Right atrium auricular region (tissue), 2 donors: ENCODE measurements at places on chromosomes 3 and 15. TPM values are rescaled to one million over a fixed set of nuclear protein-coding genes. Genes with fewer than 3 reads are reported as not detected.

Gene GABRB3
- total RNA-seq = 20.9 TPM

Gene CP
- total RNA-seq = 6.8 TPM

Gene MST1R
- total RNA-seq = 4.2 TPM

Gene ROPN1
- not detected for total RNA-seq

Gene GOLGA6D
- total RNA-seq = not detected

Gene TGM4
- total RNA-seq = not detected

Gene PIF1
- 0.56 TPM for total RNA-seq

Gene ONECUT1
- total RNA-seq = not detected

DNA sequence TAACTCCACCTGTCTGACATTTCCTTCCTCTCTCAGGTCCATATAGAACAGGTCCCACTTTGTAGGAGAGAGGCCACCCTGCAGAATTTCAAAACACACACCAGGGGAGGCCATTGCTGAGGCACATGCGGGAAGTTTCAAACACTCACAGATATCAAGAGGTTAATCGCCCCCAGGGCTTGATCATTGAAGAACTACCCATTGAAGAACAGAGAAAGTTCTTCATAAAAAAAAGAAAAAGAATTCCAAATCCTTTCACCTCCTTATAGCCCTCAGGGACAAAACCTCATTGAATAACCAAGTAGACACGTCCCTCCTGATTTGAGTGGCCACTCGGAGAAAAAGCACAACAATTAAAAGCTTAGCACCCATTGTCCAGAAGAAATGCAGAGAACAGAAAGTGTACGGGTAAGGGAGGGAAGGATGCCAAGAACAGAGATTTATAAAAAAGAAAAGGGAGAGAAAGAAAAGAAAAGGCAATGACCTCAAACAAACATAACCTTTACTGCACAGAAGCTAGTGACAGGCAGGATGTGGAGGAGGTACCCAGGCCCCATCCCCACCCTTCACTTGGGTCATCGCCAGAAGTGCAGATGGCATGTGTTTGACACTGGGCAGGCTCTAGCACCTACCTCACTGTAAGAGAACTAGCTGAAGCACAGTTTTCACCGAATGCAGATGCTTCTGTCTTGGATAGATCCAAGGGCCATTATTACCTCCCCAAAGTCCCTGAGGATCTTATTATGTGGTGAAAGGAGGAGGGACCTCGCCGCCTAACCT lies 112.3 kb upstream of the HES1 start:
- DNase-seq = no peak

- no peak for DNase-seq
Measured at GRCh38 chr3:27097182-27097581, 272.0 kb downstream of the NEK10 start.

DNA sequence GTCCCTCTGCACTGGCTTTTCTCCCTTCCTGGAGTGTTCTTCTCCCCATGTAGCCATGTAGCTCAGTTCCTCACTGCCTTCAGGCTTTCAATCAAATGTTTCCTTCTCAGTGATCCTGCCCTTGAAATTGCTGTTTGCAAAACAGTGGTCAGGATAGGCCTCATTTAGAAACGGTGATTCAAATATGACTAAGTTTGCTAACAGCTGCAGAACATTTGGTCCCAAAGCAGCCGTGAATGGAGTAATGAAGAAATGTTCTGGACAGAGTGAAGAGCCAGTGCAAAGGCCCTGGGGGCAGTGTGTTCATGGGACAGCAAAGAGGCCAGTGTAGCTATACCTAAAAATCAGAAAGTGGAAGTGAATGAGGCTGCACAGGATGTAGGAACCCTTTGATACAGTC lies 223.4 kb downstream of the FEZF2 start:
- DNase-seq = no peak

- DNase-seq = no peak
Measured at GRCh38 chr3:11275926-11276325, 3.7 kb downstream of the ATG7 start.

- DNase-seq = no peak
Measured at GRCh38 chr3:115851571-115851970, 228.3 kb downstream of the GAP43 start.

GRCh38 chr3:98764472-98764884 lies 1.3 kb downstream of the ST3GAL6 start:
- no peak for DNase-seq

DNA sequence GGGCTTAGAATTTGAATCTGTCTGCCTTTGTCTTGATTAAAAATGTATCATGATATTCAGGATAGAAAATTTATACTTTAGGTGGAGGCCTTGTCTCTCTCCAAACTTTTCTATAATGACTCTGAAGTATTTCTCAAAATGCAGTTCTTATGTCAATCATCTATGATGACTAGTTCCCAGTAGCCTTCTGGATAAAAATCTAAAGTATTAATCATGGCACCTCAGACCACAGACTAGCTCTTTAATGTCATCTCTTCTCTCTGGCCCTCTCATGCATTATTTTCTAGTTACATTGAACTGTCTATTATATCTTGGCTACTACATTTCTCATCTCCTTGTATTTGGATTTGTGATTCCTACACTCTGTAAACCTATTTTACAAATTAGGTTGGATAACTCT lies 96.9 kb downstream of the ZPLD1 start:
- DNase-seq = no peak

DNA sequence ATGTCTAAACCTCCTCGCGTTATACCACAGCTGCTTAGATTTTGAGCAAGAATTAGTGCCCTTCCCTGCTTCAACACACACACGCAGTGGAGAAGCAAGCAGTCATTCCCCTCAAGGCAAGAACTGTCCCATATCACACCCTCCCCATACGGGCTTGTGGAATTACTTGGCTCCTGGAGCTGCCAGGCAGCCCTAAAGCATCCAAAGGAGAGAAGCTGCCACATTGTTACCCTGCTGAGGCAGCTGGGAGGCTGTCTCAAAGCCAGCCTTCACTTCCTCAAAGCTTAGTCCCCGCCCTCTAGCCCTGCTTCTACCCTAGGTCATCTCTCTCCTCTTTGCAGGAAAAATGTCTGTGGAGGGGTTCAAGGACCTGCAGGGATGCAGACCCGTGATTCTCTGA lies 153.4 kb downstream of the RORA start:
- no peak for DNase-seq

DNA sequence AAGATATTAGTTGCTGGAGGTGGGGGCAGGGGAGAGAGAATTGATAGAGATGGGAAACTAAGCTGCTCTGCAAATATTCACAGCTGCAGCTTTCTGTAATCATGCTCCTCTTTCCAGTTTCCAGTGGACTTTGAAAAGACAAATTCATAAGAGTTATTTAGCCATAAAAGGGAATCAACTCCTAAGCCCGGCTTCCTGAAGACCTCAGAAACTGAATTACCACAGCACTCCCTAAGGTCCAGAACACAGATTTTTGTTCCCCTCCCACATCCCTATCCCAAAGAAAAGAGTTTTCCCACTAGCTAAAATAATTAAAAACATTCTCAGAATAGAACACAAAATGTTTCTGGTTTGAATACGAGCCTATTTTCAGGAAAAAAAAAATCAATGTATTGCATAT lies 871.8 kb upstream of the NR2F2 start:
- DNase-seq = no peak

DNA sequence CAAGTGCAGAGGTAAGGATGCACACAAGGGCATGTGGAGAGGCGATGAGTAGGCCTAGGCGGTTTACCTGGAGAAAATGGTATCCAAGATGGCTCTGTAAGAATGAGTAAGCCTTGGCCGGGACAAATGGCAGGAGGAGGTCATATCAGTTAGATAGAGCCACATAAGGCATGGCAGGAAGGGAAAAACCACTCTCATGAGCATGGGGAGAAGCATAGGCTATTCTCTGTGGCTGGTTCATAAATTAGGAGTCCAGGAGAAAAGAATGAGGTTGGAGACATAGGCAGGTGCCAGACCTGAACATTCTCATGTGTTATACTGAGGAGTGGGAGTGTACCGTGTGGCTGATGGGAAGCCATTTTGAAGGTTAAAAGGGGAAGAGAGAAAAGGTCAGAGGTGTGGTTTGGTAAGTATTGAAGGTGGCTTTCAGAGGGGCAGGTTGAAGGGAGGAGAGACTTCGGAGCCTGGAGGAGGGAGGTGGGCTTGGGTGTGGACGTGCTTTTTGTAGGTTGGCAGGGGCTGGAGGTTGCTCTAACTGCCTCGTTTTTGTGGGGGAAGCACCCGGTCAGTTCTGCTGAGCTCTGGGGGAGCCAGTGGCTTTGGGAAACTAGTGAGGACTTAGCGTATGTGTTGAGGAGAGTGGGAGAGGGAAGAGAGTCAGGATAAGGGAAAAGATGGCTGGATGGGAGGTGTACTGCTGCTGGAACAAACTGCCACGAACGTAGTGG lies 4.6 kb upstream of the FAM43A start:
- DNase-seq = peak; percentile 7

GRCh38 chr3:114538211-114538610 lies 244.4 kb downstream of the TIGIT start:
- no peak for DNase-seq

DNA sequence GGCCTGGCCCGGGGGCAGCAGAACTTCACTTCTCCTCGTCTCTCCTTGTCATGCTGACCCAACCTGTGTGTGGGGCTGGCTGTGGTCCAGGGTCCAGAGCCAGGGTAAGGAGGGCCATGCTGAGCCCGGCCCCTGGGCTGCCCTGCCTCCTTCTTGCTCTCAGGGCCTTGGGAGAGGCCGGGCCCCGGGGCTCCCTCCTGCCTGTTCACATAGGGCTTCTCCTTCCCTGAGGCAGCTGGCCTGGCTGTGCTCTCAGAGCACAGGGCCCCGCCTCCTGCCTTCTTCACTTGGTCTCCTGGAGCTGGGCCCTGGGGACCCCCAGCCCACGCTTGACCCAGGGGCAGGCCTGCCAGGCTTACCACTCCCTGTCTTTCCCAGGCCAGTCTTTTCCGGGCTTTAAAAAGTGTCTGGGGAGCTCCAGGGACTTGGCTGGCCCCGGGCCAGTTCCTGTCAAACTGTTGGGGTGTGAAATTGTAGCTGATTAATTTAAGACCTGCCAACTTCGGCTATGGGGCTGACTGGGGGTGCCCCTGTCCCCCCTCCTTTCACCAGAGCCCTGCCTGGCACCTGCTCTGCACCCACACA lies 11.8 kb downstream of the PLXNA1 start:
- DNase-seq = no peak

DNA sequence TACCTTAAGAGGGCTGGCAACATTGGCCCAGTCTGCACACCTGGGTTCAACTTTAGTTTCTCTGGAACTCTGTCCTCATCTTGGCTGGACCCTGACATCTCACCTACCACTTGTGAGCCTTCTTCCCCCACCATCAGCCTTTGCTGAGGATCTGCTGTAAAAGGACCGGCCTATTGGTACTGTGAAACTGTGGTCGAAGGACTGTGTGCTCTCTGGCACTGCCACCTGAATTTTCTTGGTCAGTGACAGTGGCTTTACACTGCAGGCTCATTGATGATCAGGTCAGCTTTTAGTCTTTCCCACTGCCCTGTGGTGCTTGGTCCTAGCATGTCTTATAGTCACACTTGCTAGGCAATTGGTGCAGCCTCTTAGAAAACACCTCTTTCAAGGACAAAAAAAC lies 86.9 kb downstream of the PEX5L start:
- DNase-seq = no peak

DNA sequence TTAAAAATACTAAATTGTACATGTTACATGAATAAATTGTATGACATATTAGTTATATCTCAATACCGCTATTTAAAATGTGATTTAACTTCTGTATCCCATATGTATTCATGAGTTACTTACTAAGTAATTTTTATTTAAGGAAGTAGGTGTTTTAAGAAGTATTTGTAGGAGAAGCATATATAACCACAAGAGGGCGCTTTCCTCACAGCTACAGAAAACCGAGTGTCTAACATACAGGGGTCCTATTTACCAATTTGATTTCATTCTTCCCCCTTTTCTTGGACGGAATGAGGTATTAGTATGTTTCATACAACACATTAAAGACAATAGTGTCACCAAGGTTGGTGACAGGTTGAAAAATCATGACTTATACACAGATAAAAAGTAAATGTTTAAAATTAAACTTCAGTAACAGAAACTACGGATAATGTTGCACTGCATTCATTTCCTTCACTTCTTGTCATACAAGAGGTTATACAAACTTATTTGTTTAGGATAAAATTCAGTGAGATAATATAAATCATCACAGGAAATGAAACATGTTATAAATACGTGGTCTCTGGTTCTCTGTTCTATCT lies 253.6 kb downstream of the MAGI1 start:
- no peak for DNase-seq

GRCh38 chr3:117726776-117727175 lies 1017.2 kb downstream of the TUSC7 start:
- DNase-seq = no peak

- DNase-seq = no peak
Measured at GRCh38 chr3:169266351-169266750, 397.2 kb downstream of the MECOM start.

DNA sequence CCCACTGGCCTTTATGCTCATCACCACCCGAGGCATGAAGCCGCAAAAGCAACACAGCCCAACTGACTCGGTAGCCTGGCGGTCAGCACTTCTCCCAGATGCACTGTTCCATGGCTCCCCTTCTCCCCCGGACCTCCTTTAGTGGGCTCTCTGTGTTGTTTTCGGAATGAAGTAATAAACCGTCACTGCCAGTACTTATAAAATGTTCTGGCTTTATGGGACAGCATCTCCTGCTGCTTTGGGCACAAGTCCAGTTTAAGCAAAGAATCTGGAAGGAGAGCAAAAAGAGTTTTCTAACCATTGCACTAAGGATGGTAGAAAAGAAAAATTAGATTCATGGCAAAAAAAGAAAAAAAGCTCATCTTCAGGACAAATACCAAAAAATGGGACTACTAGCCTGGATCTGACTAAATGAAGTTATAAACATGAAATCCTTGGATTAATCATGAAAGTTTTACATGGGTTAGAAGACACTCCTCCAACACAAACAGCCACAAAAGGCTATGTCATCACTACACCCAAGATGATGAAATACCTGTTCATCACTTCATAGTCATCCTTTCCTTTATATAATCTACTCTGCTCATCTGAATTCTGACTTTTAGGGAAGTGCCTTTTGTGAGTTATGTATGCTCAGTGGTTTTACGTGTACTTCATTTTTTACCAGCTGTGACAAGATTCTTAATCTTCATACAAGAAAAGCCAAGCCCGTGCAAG lies 89.5 kb upstream of the UBE2E2 start:
- DNase-seq = no peak

GRCh38 chr3:116280130-116280740 lies 165.1 kb downstream of the LSAMP start:
- DNase-seq = no peak

- DNase-seq = no peak
Measured at GRCh38 chr15:74319596-74320351, 47.7 kb downstream of the CYP11A1 start.
